SW480 (cell line): ENCODE measurements at places on chromosomes 13 and 19.
A peak's percentile ranks its signal among the peaks of the same experiment; 100 is the strongest.

DNA sequence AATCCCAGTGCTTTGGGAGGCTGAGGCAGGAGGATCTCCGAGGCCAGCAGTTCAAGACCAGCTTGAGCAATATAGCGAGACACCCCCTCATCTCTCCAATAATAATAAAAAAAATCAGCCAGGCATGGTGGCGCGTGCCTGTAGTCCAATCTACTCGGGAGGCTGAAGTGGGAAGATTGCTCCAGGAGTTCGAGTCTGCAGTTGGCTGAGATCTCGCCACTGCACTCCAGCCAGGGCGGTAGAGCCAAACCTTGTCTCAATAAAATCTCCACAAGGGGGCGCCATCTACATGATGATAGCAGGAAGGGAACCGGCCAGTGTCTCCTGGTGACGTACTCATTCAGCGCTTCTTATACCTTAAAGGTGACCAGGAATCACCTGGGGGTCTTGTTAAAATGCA is 13.6 kb upstream of the C5AR1 start:
- peak; percentile 89 for DNase-seq

- DNase-seq = no peak
Observed at GRCh38 chr13:74573654-74574053, 439.4 kb upstream of the KLF12 start.

DNA sequence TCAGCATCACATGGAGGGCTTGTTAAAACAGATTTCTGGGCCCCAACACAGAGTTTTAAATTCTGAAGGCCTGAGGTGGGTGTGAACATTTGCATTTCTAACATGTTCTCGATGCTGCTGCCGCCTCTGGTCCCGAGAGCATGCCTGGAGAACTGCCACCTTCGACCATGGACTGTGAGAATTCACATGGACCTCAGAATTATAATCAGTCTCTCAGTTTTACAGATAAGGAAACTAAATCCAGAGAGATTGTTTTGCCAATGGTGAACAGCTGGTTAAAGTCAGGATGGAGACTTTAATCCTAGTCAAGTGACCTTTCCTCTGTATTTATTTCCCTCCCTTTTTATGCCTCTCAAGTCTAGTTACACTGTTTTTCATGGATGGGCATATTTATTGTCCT is 14.7 kb downstream of the ALOX5AP start:
- DNase-seq = no peak

DNA sequence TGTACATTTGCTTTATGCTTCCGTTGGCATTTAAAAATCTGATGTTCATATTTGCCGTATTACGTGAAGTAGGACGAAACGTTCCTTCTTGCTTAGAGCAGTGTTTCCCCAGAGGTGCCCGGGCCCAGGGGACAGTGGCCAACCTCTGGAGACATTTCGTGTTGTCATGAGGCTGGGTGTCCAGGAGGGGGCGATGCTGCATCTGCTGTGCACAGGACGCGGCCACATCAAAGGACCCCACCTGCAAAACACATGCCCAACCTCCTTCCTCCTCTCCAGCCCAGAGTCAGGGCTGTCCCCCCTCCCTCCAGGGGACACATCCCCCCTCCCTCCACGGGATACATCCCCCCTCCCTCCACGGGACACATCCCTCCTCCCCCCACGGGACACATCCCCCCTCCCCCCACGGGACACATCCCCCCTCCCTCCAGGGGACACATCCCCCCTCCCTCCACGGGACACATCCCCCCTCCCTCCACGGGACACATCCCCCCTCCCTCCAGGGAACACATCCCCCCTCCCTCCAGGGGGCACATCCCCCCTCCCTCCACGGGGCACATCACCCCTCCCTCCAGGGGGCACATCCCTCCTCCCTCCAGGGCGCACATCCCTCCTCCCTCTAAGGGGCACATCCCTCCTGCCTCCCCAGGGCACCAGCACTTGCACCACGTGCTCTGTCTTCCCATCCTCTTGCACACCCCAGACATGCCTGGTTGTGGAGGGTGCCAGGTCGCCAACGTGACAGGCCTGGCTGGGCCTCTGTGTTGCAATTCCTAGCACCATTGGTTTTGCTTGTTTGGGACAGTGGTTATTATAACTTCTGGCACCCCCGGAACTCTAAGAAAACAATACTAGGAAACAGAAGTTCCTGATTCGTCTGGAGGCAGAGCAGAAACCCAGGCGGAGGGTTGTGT is 46.7 kb downstream of the GAS6 start:
- peak; percentile 94 for DNase-seq

GRCh38 chr19:32246006-32246405 is 99.4 kb upstream of the ZNF507 start:
- no peak for DNase-seq

DNA sequence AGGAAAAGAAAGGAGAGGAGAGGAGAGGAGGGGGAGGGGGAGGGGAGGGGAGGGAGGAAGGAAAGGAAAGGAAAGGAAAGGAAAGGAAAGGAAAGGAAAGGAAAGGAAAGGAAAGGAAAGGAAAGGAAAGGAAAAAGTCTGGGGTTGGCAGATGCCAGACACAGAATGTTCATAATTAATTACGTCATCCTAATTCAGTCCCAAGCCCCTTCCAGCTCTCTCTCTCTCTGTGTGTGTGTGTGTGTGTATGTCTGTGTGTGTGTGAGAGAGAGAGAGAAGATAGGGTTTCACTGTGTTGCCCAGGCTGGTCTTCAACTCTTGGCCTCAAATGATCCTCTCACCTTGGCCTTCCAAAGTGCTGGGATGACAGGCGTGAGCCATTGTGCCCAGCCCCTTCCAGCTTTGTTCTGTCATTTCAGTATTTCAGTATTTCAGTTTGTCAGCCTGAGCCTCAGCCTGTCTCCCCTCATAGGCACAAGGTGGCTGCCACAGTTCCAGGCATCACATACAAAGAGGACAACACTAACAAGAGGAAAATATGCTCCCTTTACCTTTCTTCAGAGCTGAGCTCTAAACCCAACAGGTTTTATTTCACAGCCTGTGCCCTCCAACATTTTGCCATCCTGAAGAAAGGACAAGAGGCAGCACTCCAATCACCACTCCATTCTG is 14.6 kb downstream of the IFNL3 start:
- DNase-seq = no peak

DNA sequence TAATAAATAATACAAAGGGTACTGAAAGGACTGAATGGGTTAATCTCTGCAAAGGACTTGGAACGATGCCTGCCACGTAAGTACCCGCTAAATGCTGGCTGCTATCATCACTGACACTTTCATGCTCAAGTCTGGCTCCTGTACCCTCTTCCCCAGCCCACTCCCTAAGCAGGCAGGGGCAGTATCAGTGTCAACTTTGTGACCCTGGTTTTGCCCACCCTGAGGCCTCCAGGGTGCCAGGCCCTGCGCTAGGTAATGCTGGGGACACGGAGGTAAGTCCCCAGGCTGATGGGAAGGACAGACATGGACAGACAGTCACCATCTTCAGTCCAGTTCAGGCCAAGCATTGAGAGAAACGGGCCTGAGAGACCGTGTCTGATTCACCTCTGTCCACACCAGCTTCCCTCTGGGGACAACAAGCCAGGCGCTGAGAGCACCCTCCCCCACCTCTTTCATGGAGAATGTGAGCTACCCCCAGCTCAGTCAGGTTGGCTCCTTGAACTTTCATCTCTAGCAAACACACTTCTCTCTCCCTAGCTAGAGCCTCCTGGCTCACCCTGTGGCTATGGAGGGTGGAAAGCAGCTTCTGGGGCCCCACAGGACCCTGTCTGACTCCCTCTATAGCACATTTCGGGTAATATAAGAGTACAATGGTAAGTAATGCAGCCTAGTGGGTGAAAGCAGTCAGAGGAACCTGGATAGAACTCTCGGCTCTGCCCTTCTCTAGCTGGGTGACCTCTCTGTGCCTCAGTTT is 800 bp downstream of the ETFB start:
- peak; percentile 48 for DNase-seq

GRCh38 chr19:20858861-20859260 is 64.2 kb upstream of the ZNF85 start:
- DNase-seq = no peak

GRCh38 chr13:24564881-24565280 is 52.3 kb upstream of the PARP4 start:
- no peak for DNase-seq

- no peak for DNase-seq
Observed at GRCh38 chr19:15587663-15588062, 27.4 kb upstream of the CYP4F8 start.

GRCh38 chr13:27007166-27007565 is 164.4 kb downstream of the USP12 start:
- DNase-seq = no peak

GRCh38 chr19:33557720-33558119 is 36.1 kb upstream of the PEPD start:
- DNase-seq = no peak

DNA sequence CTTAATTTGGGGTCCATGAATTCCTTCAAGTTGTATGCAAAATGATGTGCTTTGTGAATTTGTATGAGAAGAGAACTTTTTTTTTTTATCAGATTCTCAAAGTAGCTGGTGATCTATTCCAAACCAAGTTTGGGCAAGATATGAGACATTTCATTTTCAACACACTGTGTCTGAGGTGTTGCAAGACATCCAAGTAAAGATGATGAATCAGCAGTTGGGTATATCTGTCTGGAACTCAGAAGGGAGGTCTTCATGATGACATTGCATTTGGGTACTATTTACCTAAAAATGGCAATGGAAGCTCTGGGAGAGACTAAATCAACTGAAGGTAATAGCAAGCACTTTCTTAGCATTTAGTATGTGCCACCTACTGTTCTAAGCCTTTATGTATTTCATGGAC is 2.8 kb downstream of the FAM124A start:
- no peak for DNase-seq

DNA sequence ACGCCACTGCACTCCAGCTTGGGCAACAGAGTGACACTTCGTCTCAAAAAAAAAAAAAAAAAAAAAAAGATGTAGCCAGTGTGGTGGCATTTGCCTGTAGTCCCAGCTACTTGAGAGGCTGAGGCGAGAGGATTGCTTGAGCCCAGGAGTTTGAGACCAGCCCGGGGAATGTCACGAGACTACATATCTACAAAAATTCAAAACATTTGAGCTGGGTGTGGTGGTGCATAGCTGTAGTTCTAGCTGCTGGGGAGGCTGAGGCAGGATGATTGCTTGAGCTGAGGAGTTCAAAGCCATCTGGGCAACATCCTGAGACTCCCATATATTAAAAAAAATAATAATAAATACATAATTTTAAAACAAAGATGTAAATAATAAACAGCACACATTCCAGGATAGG is 46.6 kb downstream of the SMARCA4 start:
- no peak for DNase-seq

DNA sequence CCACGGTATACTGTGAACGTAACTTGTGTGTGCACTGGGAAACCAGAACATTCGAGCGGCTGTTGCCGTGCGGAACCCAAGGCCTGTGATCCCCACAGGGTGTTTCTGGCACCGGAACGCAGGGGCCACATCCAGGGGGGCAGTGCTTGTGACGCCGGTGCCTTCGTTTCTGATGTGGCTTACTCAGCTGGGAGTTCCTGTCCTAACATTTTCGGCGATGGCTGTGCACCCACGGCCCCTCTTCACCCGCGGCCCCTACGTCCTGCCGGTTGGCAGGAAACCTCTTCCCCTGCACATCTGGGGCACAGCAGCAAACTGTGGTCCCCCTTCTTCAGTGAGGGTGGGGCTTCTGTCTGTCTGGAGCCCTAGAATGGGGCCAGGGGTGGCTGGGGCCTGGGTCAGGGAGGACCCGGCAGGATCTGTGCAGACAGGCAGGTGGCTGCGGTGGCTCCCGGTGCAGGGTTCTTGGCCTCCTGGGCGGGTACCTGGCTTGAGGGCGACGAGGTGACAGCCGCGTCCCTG is 26.2 kb downstream of the CSNK1G2 start:
- DNase-seq = no peak

GRCh38 chr19:13691569-13692435 is 72.5 kb upstream of the MRI1 start:
- no peak for DNase-seq

- peak; percentile 62 for DNase-seq
Observed at GRCh38 chr13:46321494-46322225, 65.4 kb downstream of the RUBCNL start.

DNA sequence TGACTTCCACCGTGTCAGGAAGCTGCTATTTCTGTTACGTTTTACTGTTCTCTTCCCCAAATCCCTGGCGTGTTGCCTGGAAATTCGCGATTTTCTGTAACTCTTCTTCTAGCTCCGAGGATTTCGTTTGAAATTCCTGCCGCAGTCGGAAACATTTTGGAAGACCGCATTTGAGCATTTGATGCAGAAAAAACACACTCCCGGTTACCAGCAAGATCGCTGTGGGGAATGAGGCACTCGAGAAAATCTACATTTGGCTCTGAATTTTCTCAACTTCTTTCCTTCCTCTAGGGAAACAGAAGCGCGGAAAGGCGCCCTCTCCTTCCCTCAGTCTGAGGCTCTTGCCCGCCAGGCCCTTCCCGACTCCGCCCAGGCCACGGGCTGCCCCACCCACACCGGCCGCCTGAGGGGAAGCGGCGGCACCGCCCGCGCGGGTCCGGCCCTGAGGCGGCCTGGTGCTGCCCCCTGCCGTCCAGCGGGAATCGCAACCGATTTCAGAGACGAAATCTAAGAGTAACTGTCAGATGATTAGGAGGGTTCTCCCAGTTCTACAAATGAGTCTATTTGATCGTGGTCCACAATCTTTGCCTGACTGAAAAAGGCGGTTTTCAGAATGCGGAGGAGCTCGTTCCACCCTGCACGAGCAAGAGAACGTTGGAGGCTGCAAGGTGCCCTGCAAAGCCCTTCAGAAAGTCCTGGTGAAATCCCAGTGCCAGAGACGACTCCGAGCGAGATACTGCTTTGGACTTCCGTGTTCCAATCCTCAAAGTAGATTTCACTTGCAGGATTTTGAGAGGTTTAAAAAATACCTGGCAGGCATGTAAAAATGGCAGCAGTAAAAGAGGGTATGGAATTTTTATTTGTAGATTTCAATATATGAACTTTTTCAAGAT is 18.4 kb upstream of the TUBGCP3 start:
- DNase-seq = peak; percentile 83

DNA sequence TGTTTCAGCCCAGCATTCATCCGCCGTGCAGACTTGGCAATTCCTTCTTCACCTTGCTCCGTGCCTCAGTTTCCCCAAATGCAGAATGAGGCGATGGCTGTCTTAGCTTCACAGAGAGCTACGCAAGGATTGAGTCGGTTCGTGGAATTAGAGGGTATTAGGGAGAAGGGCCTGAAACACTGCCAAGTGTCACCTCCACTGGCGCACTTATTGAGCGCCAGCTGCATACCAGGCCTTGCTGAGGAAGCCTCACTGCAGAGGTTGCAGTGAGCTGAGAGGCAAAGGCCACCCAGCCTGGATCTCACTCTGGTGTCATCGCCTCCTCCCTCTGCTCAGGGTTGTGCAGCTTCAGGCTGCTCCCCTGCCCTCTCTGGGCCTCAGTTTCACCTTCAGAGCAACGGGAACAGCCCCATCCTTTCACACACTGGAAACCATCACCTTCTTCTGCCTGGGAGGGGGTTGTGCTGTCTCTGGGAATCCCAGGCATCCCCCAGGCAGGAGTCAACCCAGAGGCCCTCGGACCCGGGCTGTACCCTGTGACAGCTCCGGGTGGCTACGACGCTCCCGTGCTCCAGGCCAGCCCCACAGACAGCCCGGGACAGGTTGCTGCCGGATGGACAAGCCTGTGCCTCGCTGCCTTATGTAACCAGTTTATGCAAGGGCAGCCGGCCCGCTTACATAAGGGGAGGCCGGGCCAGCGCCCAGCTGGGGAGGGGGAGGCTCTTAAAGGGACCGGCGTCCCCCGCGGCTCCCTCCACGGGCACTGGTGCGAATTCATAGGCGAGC is 31.9 kb downstream of the NFIC start:
- no peak for DNase-seq
